ENCODE measurements at places on chromosomes 2 and 18.

DNA sequence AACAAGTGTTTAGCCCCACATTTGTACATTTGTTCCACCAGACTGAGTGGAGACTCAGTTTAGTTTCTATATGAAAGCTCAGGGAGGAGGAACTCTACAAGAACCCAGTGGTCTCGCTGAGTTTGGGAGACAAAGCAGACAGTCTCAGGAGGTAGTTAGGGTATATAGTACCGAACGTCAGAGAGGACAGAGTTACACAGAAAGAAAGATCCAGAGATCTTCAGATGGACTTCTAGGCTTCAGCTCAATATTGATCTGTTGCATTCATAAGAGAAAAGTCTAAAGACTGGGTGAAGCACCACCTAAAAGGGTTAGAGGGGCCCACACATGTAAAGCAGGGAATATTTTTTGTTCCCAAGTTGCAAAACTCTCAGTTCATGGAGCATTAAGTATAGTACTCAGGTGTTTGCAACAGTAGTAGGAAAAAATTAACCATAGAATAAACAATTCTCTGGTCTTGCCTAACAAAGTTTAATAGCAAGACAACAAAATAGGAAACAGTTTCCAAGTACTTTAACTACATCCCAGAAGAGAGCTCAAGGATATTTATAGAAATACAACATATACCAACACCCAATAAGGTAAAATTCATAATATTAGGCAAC, 4.2 kb downstream of the TFPI start:
- no peak for DNase-seq

GRCh38 chr18:53380063-53380639, 844.3 kb downstream of the MBD2 start:
- DNase-seq: peak; percentile 24

DNA sequence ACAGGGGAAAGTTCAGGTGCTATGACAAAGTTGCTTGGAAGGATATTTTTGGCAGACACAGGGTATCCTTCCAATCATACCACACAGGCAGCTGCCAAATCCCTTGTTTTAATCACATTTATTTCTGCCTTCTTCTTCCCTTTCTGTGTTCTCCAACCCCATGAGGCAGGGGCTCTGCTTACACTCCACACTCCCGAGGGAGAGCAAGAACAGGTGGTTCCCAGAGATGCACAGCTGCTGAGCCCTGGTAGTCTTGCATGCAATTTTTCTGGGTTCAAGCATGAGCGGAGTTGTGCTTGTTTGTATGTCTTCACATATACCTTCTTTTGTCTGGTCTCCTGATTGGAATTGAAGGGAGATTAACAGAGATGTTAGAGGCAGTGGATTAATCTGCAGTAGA, 251.7 kb upstream of the ST6GAL2 start:
- DNase-seq: no peak

DNA sequence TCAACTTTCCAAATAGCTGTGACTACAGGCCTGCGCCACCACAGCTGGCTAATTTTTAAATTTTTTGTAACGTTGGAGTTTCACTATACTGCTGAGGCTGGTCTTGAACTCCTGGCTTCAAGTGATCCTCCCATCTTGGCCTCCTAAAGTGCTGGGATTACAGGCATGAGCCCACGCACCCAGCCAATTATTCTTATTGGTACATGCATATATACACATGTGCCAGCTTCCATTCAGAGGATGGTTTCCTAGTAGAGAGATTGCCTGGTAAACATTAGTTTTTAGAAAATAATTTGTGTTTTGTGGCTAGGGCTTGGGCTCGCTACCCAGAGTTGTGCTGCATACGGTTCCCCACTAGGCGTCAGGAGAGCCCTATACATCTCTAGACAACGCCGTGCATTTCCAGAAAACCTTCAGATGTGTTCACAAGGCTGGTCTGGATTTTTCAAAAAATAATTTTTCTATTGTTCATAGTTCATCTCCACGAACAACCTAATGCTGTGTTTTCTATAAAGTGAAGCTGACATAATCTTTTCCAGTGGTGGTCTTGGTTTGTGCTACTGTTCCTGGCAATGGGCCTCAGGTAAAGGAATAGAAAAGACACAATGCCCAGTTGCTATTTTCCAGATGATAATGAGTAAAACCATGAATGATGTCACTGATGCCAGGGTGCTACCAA, 14.6 kb upstream of the AFG3L2 start:
- peak; percentile 36 for DNase-seq

DNA sequence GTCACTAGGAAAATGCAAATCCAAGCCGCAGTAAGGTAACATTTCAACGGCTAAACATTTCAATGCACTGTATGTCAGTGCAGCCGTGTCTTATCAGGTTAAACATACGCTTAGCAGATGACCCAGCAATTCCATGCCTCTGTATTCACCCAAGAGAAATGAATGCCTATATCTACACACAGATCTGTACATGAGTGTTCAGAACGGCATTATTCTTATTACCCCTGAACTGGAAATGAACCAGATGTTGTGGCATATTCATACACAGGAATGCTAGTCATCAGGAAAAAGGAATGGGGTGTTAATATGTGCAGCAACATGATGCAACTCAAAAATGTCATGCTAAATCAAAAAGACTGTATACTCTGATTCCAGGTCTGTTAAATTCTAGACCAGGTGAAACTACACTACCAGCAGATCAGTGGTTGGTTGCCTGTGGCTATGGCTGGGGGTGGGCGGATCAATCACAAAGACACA, 80.4 kb upstream of the RPL31 start:
- no peak for DNase-seq

DNA sequence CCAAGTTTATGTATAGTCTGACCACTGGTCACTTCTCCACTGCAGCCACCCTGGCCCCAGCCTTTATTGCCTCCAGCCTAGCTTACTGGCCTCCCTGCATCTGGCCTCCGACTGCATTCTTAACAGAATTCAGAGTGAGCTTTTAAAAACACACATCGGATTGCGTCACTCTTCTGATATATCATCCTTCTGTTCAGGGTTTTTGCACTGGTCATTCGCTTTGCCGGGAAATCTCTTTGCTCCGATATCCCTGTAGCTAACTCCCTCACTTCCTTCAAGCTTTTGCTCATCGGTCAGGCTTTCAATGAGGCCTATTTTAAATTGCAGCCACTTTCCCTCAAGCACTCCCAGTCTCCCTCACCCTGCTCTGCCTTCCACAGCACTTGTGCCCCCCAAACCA, 101.6 kb upstream of the DLX2 start:
- DNase-seq: no peak

DNA sequence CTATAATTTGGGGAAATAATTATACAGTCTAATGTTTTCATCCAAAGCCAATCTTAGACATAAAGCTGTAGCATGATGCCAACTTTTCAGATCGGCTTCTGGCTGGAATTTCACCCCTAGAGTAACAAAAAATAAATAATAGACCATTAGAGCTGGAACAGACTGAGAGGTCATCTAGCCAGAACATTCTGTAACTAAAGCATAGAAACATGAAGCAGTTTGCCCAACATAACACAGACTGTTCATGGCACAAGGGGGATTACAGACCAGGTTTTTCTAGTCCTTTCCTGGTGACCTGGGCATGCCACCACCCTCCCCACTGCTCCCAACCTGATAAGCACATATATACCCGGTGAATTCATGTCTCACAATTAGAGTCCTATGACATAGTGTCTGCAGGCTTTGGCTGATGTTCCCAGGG, 116.4 kb upstream of the PPP1CB start:
- no peak for DNase-seq

GRCh38 chr2:128354161-128354560, 35.5 kb upstream of the HS6ST1 start:
- no peak for DNase-seq

DNA sequence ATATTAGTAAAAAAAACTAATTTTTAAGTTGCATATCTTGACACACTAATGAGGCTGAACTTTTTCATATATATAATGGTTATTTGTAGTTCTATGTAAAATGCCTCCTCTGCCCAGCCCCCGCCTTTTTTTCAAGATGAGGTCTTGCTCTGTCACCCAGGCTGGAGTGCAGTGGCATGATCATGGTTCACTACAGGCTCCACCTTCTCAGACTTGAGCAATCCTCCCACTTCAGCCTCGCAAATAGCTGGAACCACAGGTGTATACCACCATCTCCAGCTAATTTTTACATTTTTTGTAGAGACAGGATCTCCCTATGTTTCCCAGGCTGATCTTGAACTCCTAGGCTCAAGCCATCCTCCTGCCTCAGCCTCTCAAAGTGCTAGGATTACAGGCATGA, 24.3 kb downstream of the ATF2 start:
- no peak for DNase-seq

DNA sequence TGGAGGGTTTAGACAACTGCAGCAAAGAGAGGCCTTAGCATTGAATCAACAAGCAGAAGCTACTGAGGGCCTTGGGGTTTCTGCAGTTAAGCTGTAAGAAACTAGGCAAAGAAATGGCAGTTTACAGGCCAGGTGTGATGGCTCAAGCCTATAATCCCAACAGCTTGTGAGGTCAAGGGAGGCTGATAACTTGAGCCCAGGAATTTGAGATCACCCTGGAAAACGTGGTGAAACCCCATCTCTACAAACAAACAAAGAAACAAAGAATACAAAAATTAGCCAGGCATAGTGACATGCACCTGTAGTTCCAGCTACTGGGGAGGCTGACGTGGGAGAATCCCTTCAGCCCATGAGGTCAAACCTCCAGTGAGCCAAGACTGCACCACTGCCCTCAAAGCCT, 421.6 kb upstream of the CHST9 start:
- DNase-seq: no peak

DNA sequence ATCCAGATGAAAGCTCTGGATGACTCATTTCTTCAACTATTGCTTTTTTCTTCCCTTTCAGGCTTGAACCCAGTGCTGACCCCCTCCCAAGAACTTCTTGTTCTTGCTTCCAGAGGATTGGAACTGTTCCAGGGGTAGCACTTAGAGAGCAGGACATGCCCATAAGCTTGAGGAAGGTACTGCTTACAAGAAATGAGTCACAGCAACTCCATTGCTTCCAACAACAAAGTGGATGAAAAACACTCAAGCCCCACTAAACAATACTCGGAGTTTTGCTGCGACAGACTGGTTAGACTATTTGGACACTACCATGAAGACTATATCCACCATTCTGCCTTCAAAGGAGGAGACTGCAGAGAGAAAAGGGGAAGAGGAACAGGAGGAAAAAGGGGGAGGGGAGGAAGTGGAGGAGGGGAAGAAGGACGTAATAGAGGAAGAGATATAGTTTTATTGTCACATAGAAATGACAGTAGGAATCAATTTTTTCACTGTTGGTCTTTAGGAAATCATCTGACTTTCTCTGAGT, 1.6 kb upstream of the EPC2 start:
- DNase-seq: no peak

DNA sequence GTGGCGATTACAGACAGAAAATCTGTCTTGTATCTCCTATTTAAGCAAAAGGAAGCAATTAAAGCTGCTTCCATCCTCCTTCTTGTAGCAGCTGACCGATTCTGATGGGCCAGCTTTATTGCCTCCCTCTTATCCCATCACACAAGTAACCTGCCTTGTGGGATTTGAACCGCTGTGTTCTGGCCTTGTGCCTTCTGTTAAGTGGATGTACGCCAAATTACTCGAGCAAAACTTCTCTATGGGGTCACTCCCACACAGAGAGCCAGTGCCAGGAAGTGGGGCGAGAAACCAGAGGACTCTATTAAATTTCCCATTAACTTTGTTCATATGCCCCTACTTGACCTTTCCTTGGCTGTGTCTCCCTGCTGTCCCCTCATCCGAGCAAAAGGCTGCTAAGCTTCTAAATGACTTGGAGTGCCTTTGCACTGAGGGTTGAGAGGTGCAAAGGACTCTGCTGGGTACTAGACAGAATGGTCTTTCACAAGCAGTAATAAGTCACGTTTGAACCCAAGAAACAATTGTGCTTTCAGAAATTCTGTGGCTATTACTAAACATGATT, 672.5 kb downstream of the MBD2 start:
- no peak for DNase-seq

DNA sequence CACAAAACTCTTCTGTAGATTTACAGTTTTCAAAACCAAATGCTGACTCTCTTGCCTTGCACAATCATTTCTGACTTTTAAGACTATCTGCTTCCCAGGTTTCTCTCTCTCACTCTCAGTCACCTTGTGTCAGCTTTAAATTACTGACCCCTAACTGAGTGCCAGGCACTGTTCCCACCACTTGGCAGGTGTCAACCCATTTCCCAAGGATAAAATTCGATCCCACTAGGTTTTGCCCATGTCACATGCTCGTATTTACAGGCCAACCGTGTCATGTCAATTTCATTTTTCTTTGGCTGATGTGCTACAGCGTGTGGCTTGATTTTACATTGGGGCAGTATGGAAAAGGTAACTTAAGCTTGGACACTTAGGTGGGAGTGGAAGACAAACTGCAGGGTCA, 26.1 kb upstream of the LMAN1 start:
- no peak for DNase-seq

DNA sequence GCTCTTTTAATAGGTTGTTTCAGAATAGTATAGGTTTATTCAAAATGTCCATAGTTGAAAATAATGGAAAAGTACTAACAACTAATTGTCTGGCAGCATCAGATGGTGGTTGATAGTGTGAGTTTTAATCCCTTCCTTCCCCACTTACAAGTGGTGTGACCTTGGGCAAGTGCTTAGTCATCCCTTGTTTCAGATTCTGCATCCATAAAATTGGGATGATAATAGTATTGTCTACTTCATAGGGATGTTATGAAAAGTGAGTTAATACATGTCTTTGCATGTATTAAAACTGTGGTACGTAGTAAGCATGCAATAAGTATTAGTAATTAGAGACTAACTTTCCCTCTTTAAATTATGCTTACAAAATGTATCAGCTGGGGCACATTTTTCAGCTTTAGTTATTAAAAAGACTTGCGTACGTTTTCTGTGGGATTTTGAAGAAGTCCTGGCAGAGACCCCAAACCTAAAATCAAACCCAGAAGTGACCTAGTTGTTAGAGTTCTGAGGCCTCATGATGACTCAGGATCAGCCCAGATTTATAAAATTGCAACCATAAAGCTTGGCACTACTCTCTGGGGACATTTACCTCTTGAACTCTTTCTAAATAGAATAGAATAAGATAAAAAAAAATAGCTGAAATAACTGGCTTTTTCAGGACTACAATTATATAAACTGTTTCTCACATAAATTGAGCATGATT, 8.6 kb downstream of the ITGA4 start:
- no peak for DNase-seq

DNA sequence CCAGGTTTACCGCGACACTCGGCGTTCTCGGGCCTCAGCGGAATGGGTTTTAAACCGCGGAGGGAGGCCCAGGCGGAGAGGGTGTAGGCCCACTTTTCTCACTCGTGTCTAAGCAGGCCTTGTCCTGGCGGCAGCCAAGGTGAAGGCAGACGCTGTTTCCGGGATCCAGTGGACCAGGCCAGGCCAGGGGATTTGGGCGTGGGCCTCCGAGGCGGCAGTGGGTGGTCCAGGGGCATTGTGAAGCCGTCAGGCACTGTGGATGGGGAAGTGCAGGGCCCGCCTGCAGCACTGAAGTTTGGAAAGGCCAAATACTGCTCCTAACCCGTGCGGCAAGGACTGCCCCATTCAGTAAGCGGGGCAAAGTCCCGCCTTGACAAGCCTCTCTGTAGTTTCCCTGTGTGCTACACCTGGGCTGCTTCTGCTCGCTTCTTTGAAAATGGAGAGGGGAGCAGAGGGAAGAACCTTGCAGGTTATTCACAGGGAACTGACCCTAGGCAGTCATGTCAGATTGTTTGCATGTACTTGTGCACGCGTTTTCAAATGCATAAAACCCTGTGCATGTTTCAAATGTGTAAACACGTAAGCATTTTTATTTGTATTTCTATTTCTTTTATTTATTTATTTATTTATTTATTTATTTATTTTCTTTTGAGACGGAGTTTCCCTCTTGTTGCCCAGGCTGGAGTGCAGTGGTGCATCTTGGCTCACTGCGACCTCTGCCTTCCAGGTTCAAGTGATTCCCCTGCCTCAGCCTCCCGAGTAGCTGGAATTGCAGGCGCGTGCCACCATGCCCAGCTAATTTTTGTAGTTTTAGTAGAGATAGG, 7.5 kb upstream of the DLX2 start:
- DNase-seq: peak; percentile 15

All from neuronal stem cell (in vitro differentiated cells).